ENCODE measurements at places on chromosomes 4 and X.

GRCh38 chr4:89305712-89306437, 1.7 kb downstream of the GPRIN3 start:
- no peak for DNase-seq

GRCh38 chr4:151664289-151664688, 96.5 kb downstream of the GATB start:
- no peak for DNase-seq

- no peak for DNase-seq
Measured at GRCh38 chrX:71178908-71179307, 34.3 kb downstream of the NLGN3 start.

DNA sequence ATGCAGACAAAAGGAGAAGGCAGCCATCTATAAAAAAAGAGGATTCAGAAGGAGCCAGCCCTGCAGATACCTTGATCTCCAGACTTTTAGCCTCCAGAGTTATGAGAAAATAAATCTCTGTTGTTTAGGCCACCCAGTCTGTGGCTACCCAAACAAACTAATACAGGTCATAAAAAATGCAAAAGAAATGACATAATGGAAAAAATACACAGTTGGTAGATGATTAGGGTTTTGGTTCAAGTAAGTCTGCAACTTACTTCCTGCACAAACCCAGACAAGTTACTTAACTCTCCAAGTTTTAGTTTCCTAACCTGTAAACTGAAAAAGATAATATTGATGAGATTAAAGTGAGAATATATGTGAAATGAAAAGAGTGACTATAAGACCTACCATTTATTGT, 11.3 kb downstream of the QDPR start:
- DNase-seq: no peak

GRCh38 chr4:137083571-137084135, 448.6 kb downstream of the PCDH18 start:
- no peak for DNase-seq

DNA sequence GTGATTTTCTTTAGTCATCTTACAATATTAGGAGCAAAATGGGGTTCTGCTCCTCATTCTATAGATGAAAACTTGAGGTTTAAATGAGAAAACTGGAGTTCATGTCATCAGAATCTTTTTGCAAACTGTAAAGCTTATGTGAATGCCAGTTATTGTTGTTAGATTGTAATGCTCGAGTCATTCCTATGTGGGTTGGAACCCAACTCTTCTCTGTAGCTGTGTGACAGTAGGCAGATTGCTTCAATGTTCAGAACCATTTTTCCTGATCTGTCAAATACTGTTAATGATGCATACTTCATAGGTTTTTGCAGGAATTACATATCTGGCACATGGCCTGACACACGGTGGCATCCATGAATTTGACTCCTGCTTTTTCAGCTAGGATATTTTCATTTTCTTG, 178.9 kb downstream of the RAPGEF2 start:
- no peak for DNase-seq

GRCh38 chrX:154458116-154458953, at the start of gene PLXNA3:
Gene PLXNA3 (plus strand): TSS chrX:154458281. CDS start chrX:154460184, 1,903 bp downstream.
- DNase-seq: no peak

GRCh38 chrX:8879750-8880149, 78.6 kb upstream of the FAM9A start:
- no peak for DNase-seq

DNA sequence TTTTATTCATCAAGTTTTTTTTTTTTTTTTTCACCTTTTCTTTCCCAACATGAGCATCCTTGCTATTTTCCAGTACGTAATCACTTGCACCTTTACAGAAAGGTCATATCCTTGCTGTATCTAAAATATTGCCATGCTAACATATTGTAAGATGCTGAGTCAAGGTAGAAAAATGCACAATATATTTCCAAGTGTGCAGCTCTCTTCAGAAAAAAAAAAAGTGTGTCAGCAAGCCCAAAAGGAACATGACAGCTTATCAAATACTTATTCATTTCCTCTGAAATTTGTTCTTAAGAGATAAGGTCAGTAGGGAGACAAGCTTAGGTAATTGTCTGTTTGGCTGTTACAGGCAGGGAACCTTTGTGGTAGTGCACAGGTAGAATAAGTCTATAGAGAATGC, 27.0 kb downstream of the SH2D1A start:
- no peak for DNase-seq

DNA sequence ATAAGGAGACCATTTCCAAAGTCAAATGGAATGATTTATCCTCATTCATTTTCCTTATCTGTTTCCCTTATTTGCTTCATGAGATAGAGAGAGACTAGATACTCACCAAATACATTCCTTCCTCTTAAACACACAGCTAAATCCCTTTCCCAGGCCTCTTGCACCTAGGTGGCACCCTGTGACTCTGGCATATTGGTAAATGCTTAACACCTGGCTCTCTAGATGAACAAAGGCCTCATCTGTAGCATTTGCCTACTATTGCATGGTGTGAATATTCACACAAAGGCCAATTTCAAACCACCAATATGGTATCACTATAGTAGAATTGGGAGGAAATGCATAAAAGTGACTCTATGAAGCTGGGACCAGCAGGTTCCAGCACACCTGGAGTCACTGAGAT, 22.1 kb upstream of the SLC10A4 start:
- no peak for DNase-seq

DNA sequence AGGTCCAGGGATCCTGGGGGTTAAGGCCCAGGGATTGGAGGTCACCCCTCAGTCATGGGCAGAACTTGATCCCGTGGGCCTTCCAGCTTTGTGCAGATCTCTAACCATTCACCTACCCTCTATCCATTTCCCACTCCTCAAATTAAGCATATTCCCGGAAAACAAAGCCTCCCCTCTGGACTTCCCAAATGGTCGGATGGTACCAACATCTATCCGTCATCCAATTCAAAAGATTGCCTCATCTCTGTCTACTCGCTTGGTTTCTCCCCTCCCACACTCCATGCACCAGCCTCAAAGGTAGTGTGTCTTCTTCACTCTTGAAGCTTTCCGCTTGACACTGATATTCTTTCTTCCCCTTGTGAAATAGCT, 473 bp upstream of the BCLAF3 start:
- DNase-seq: no peak

DNA sequence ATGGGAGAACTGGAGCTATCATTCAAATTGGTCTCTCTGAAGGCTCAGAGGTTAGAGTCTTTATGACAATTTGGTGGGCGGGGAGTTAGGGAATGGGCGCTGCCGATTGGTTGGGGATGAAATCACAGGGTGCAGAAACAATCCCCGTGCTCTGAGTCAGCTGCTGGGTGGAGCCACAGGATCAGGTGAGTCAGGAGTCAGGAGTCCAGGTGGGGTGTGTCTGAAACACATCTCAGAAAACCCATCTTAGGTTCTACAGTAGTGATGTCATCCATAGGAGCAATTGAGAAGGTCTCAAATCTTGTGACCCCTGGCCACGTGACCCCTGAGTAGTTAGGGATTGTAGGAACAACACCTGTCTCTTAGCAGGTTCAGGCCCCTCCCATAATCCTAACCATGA, 41.6 kb upstream of the TLR3 start:
- no peak for DNase-seq
